ENCODE measurements at places on chromosomes 2 and 18.
A peak's percentile ranks its signal among the peaks of the same experiment; 100 is the strongest.

DNA sequence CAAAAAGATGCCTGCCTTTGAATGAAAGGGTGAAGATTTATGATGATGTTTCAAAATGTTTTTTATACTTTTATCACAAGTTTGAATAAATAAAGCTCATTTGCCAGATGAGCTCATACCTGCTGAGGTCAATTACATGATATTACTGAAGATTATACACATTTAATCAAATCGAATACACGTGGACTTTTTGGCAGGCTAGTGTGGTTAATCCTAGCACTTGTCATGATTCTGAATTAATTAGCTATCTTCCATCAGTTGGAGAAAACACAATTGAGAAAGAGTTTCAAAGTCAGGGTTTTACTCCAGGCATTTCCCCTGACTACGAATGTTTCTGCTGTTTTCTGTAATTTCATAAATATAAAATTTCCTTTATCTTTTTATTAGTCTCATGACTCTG is 54.4 kb downstream of the LRPPRC start:
- peak; percentile 14 for DNase-seq

DNA sequence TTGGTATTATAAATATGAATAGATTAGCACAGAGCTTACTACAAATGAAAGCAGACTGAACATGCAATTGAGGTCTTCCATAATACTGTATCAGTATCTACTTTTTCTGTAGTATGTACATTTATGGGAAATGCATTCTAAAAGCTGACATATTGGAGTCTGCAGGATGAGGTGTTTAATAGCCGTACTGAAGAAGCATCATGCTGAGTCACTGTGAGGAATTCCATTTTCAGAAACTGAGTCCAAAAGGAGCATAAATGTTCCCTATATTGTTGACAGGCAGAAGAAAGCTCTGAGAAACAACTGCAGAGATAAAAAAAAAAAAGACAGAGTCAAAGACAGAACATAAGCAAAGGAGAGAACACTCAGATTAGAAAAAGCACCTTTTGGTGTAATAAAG is 366.7 kb upstream of the SPHKAP start:
- DNase-seq = no peak

DNA sequence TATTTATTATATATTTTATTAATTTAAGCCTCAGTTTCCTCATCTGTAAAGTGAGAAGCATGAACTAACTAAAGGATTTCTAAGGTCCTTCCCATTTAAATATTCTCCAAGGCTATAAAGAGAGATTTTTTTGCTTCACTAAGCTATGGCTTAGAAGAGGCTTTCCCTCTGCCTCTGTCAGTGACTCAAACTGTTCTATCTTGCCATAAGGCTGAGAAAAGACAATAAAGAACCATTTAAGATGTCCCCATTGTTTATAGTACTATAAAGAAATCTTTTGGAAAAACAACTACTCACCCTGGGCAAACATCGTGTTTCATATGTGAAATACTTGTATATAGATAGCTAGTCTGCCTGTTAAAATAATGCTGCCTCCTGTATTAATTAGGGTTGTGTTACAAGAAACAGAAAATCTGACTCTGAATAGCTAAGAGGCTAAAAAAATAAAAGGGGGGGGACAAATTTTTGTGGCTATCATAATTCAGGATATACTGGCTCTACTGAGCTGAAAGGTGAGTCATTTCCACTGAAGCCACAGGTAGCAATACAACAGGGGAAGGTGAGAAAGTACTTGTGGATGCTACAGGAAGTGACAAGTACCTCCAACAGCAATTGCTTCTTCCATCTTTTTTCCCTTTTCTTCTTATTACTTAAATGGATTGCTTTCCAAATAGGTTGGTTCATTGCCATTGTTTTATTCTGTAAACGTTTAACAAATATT is 25.4 kb downstream of the EPHA4 start:
- no peak for DNase-seq

DNA sequence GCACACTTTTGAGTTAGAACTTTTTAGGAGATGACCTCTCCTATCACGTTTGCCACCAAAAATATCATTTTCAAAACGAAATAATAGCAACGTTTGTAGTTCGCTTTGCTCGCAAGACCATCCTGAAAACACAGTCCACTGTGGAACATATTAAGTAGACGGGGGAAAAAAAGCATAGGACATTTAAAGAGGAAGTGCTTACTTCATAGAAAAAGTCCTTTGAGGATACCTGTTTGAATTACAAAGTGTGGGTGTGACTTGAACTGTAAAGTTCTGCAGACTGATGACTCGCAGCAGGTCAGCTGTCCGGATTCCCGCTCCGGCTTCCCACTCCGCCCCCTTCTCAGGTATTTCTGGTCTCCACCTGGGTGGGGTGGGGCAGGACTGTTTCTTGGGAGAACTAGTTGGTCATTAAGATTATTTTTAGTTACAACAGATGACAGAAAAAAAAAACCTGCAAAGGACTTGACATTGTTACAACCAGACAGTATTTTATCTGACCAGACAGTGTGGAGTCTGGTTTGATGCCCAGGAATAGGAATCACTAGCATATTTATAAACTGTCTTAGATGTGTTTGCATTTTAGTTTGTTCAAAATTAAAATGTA is 13.3 kb downstream of the CNOT11 start:
- no peak for DNase-seq

DNA sequence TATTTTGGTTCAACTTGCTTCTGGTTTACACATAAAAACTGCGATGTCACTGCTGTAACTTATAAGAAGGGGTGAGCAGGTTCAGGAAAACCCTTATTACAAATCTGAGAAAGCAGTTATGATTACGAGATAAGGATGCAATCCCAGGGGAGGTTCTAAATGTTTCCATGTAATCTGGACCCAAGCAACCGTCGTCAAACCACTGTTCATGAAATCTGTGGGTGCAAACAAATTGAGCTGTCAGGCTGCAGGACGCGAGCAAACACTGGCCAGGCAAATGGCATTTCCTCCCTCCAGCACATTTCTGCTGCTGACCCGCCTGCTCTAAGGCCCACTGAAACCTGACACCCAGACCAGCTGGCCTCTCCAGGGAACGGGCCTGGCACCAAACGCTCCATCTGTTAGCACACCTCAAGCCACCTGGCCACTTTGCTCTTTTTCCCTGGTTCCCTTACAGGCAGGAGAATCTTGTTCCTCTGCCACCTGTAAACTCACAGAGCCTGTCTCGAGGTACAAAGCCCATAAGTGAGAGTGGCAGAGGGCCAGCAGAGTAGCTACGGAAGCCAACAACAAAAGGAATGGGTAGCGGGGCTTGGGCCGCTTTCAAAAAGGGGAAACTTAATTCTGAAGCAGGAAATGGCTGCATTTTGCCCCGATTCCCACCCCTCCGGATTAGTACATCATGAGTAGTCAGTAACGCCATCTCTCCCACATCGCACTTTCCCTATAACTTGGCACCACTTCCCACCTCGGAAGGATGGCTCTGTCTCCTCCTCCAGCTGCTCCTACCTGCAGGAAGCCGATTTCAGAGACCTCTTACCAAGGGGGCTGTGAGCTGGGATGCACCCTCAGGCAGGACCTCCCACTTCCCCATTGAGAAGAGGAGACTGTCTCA is 26.5 kb downstream of the CRACDL start:
- peak; percentile 14 for DNase-seq

- DNase-seq = no peak
These were observed 1.8 kb downstream of the REL start for GRCh38 chr2:60882971-60883753.

GRCh38 chr2:123912171-123912570 is 112.9 kb upstream of the CNTNAP5 start:
- DNase-seq = no peak

- DNase-seq = no peak
These were observed 806.4 kb downstream of the TRIB2 start for GRCh38 chr2:13522917-13523821.

- no peak for DNase-seq
These were observed 312.4 kb upstream of the TCF4 start for GRCh38 chr18:55900380-55900779.

GRCh38 chr2:172578054-172578453 is 22.2 kb downstream of the PDK1 start:
- DNase-seq = no peak

DNA sequence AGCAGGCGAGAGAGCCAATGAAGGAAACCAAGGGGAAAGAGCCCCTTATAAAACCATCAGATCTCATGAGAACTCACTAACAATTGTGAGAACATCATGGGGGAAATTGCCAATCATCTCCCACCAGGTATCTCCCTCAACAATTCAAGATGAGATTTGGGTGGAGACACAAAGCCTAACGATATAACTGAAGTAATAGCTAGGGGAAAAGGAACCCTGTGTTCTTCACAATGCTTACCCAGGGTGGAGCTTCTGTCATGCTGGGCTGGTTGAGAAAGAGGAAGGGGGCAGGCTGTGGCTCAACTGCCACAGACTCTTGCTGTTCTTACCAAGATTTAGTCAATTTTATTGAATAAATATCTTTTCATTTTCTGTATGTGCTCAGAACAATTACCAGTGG is 392.1 kb upstream of the HS6ST1 start:
- no peak for DNase-seq

GRCh38 chr2:239253701-239254436 is 147.0 kb downstream of the HDAC4 start:
- no peak for DNase-seq

GRCh38 chr2:43109261-43109743 is 117.1 kb downstream of the ZFP36L2 start:
- no peak for DNase-seq

GRCh38 chr2:47509250-47509649 is 106.3 kb downstream of the MSH2 start:
- DNase-seq = no peak

- DNase-seq = no peak
These were observed 246.3 kb downstream of the CCDC102B start for GRCh38 chr18:69044215-69044614.

DNA sequence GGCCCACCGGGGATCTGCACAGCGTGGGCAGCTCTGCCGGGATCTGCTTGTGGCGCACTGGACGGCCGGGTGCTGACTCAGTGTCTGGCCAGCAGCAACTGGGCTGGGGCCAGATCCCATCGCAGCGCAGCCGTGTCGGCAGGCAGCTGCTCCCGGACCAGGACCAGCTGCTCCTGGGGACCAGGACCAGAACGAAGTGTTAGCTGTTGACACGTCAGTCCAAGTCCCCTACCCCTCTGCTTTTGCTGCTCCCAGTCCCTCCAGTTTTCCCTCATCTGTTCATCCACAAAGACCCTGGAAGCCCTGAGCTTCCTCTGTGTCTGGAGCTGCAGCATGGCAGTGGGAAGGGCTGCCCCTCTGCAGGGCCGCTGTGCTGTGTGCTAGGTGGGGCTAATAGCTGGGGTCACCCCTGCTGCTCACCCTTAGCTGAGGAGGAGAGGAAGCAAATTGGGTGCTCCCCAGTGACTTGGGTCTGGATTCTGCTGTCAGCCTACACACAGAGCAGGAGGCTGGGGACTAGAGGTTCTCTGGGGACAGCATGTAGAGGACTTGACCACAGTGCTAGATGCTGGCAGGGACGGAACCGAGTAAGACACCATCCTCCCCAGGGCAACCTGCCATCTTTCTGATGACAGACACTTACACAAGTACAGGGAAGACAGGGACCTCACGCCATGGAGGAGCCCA is 16.9 kb upstream of the KIF1A start:
- peak; percentile 76 for DNase-seq

DNA sequence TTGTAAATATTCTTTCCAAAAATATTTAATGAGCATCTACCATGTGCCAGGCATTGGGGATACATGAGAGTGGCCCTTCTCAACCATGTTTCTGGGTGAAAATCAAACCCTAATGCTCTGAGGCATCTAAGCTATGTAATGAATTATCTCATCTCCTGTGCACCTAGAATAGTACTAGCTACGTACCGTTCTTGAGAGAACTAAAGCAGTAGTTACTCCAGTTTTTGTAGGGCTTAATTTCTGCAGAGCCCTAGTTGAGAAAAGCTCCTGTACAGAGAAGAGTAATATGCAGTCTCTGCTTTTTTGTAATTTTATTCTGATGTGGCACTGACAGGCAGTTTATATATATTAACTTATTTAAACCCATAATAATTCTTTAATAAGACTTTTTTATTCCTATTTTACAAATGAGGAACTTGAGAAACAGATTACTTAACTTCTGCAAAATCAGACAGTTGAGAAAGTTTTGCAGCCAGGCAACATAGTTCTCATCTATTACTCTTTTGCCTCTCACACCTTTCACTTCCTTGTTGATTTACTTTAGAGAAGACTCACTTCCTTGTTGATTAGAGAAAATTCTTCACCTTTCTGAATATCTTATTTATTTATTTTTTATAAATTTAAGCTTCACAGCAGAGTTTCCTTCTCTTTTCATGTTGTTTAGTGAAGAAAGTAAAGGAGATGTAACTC is 3.1 kb downstream of the SPOPL start:
- DNase-seq = no peak

DNA sequence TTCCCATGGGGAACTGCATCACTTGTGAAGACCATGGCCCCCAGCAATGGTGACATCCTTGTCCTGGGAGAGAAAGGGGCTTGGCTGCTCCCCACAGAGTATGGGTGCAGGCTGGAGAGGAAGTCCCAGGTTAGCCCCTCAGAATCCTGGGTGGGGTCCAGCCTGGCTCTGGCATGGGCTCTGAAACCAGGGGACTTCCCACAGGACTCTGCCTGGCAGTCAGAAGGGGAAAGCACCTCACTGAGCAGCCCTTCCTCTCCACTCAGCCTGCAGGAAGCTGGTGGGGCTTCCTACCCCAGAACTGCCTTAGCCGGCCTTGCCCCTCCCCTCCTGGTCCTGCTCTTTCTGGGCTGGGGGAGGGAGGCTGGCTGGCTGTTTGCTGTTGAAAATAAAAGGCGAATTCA is 3.7 kb downstream of the NEURL3 start:
- DNase-seq = no peak

DNA sequence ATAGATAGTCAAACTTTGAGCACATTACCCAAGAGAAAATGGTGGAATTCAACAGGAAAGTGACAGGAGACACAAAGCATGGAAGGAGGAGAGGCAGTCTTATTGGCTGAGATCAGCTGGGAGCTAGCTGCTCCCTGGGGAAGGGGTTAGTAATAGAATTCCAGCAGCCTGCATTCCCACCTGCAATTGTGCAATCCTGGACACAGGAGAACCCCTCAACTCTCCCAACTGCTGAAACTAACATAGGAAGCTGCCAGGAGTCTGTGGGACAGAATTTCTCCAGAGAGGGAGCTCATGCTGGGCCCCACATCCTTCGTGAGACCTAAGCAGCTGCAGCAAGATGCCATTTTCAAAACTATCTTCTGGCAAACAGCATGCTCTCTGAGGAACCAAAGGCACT is 69.8 kb upstream of the ACVR1C start:
- no peak for DNase-seq

DNA sequence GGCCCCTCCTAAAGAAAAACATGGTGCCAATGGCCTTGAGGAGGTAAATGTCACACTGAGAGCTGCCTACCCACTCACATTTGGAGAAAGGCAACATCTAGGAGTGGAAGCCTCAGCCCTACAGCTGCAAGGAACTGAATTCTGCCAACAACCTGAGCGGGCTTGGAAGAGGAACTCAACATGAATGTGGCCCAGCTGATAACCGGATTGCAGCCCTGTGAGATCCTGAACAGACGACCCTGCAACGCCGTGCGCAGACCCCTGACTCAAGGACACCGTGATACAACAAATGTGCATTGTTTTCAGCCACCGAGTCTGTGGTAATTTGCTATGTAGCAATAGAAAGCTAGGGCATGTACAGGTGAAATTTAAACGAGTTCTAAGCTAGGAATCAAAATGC is 99.4 kb downstream of the MYOM1 start:
- no peak for DNase-seq

Data from BE2C (cell line).